ENCODE measurements at places on chromosomes 2 and 18.

- no peak for DNase-seq
Measured at GRCh38 chr2:27214941-27215340, 2.2 kb upstream of the CAD start.

DNA sequence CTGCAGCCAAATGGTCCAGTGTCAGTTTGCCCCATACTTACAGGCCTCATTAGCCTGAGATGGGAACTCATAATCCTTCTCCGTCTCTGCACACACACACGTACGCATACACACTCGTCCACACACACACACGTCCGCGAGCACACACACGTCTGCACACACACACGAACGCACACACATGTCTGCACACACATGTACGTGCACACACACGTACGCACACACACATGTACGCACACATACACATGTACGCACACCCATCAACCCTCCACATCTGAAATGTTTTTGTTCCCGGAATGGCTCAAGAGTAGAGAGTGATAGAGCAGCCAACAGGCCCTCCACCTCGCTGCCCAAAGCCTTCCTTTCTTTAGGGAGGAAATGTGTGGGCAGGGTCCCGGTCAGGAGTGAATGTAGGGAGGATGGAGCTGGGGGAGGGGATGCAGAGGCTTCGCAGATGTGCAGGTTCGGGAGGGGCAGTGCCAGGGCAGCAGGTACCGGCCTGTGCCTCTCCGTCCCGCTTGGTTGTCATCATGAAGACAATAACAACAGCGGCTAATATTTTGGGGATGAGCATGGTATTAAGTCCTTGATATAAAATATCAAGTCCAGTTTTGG, 52.7 kb downstream of the PTGR3 start:
- no peak for DNase-seq

GRCh38 chr2:144547494-144547893, 27.6 kb upstream of the ZEB2 start:
- DNase-seq = no peak

GRCh38 chr18:12460874-12461273, 53.1 kb downstream of the PRELID3A start:
- DNase-seq = no peak

- no peak for DNase-seq
Measured at GRCh38 chr2:136134126-136134525, 16.2 kb upstream of the CXCR4 start.

DNA sequence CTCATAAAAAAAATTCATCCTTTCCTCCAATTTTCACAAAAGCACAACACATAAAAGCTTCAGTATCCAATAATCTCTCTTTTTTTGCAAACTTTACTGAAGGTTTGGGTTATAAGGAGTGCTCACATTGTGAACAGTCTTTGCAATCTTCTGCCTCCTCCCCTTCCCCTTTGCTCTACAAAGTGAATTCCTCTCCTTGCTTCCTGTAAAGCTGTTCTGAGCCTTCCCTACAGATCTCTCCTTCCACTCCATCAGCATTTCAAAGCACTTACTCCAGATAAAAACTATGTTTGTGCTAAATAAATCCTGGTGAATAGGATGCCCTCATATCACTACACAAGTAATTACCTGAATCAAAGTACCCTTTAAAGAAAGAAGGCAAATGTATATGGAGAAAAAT, 4.6 kb upstream of the PDK1 start:
- no peak for DNase-seq

GRCh38 chr2:8086796-8087479, 594.9 kb upstream of the ID2 start:
- DNase-seq = no peak
